Thymus (tissue), 14 donors: ENCODE measurements at places on chromosomes 4 and X. TPM values are rescaled to one million over a fixed set of nuclear protein-coding genes. Genes with fewer than 3 reads are reported as not detected.

SMR3A gene
- total RNA-seq = not detected

YY2 gene
- total RNA-seq = 0.47 TPM

PNMA6A gene
- 0.71 TPM for total RNA-seq

TEX13D gene
- 0.09 TPM for total RNA-seq

NPNT gene
- total RNA-seq = 22.2 TPM

CENPC gene
- total RNA-seq = 33.7 TPM

DMP1 gene
- 0.42 TPM for total RNA-seq

GUF1 gene
- 13.6 TPM for total RNA-seq

NUP62CL gene
- 6.1 TPM for total RNA-seq

PAPSS1 gene
- total RNA-seq = 39.0 TPM

AADAT gene
- 1.7 TPM for total RNA-seq

PRDX4 gene
- total RNA-seq = 54.2 TPM

EXOC1L gene
- total RNA-seq = not detected

SPATA18 gene
- 1.6 TPM for total RNA-seq

EMCN gene
- 7.9 TPM for total RNA-seq

DBET gene
- not detected for total RNA-seq
